Fibroblast of lung (primary cell): ENCODE measurements at places on chromosomes 2 and 18. TPM values are rescaled to one million over a fixed set of nuclear protein-coding genes. Genes with fewer than 3 reads are reported as not detected.

Gene MREG
- total RNA-seq, result 1.8 and 3.5 TPM in 2 replicates

Gene SIGLEC15
- 0.51 and 1.5 TPM in 2 replicates for total RNA-seq

Gene ATF2
- 44.2 and 52.7 TPM in 2 replicates for total RNA-seq

Gene WNT6
- not detected in 2 replicates for total RNA-seq

Gene TFPI
- 111 and 117 TPM in 2 replicates for total RNA-seq

Gene UGT1A9
- not detected in 2 replicates for total RNA-seq

Gene OTX1
- total RNA-seq, result 0.17 TPM in 1 of 2 replicates, not detected in the other

Gene ANAPC1
- 42.1 and 46.1 TPM in 2 replicates for total RNA-seq

Gene IL1A
- 0.17 and 0.26 TPM in 2 replicates for total RNA-seq

Gene C2orf72
- 0.33 TPM in 1 of 2 replicates, not detected in the other for total RNA-seq

Gene MBD5
- total RNA-seq, result 12.8 and 26.1 TPM in 2 replicates

Gene EVX2
- not detected in 2 replicates for total RNA-seq

Gene ARHGAP15
- under 0.01 TPM in 1 of 2 replicates, not detected in the other for total RNA-seq

Gene ERBB4
- total RNA-seq, result under 0.01 and 0.17 TPM in 2 replicates

Gene SIX3
- not detected in 2 replicates for total RNA-seq

Gene MOCOS
- total RNA-seq, result 9.0 and 13.9 TPM in 2 replicates

Gene PROKR1
- not detected in 2 replicates for total RNA-seq

Gene ACTG2
- 4.1 TPM in 2 replicates for total RNA-seq

Gene PLCL1
- 0.83 and 1.3 TPM in 2 replicates for total RNA-seq

Gene LDLRAD4
- under 0.01 TPM in 1 of 2 replicates, not detected in the other for total RNA-seq

Gene PTH2R
- under 0.01 TPM in 1 of 2 replicates, not detected in the other for total RNA-seq

Gene ZNF892
- total RNA-seq, result 6.2 and 7.3 TPM in 2 replicates

Gene GALNT13
- total RNA-seq, result 0.17 and 0.26 TPM in 2 replicates

Gene LRP2
- total RNA-seq, result under 0.01 TPM in 2 replicates

Gene ZNF521
- 23.6 and 43.6 TPM in 2 replicates for total RNA-seq

Gene TMX3
- 98.1 and 107 TPM in 2 replicates for total RNA-seq

Gene TM4SF20
- total RNA-seq, result not detected in 2 replicates

Gene SLC8A1
- total RNA-seq, result 74.0 and 109 TPM in 2 replicates

Gene CCL20
- not detected in 2 replicates for total RNA-seq

Gene RNU2-63P
- 46.0 and 268 TPM in 2 replicates for total RNA-seq

Gene GREB1
- 0.51 and 2.0 TPM in 2 replicates for total RNA-seq

Gene TMEM178A
- total RNA-seq, result 0.26 and 1.5 TPM in 2 replicates
